ENCODE measurements at places on chromosomes 1 and 21.
A peak's percentile ranks its signal among the peaks of the same experiment; 100 is the strongest.

GRCh38 chr1:46274225-46275029 is 26.9 kb downstream of the RAD54L start:
- DNase-seq, result no peak

GRCh38 chr1:243397613-243398321 is 141.9 kb downstream of the SDCCAG8 start:
- no peak for DNase-seq

GRCh38 chr1:223208164-223209076 is 65.4 kb upstream of the TLR5 start:
- no peak for DNase-seq

- peak; percentile 58 for DNase-seq
Measured at GRCh38 chr21:36847189-36847588, 119.3 kb downstream of the HLCS start.

GRCh38 chr1:36831186-36831810 is 203.0 kb downstream of the GRIK3 start:
- DNase-seq, result no peak

- DNase-seq, result no peak
Measured at GRCh38 chr1:56418151-56418631, 161.2 kb downstream of the PLPP3 start.

GRCh38 chr1:201069636-201070035 is 42.6 kb downstream of the CACNA1S start:
- DNase-seq, result no peak

DNA sequence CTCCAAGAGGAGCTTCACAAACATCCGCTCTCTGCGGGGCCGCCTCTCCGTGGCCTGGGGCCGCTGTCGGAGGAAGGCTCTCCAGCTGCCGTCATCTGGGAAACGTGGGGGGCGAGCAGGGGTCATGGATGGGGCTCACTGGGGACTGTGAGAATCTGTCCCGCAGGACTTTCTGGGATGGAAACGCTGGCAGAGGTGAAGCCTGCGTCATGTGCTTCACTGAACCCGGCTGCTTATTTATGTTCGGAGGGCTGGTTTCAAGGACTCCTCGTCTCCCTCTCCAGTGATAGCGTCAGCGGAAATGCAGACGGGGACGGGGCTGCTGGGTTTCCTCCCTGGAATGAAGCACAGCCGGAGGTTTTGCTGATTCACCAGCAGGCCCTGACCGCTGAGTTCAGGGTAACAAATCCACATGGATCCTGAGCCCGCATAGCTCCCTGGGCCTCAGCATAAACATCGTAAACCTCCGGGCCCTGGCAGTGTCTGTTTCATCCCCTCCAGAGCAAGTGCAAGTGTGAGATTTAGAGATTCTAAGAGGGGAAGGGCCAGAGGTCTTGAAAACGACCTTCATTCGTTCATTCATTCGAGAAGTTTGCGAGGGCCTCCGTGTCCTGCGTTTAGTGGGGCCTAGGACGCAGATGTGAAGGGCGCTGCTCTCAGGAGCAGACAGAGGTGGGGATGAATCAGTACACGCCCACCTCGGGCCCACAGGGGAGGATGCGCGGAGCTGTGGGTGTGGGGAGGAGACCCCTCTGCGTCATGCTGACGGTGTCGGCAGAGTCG is 7.0 kb upstream of the POFUT2 start:
- DNase-seq, result peak; percentile 83

DNA sequence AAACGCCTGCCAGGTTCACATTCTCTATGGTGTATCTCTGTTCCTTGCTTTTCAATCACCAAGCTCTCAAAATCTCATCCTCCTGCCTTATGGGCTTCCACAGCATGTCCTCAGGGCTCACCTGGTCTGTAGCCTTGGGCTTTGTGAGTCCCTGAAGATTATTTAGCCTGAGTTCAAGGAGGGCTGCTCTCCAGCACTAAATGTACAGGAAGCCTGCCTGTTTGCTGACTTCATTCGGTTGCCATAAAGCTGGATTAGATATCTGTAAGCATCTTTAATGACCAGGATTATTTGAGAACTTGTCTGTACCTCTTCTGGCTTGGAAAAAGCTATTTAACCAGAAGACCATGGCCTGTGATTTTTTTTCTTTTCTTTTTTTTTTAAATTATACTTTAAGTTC is 6.9 kb upstream of the REG4 start:
- DNase-seq, result no peak

- no peak for DNase-seq
Measured at GRCh38 chr1:47938520-47938919, 58.7 kb downstream of the TRABD2B start.

GRCh38 chr1:179058487-179059483 is 23.1 kb upstream of the TOR3A start:
- no peak for DNase-seq

- DNase-seq, result no peak
Measured at GRCh38 chr21:19468991-19469715, 1065.6 kb upstream of the TMPRSS15 start.

DNA sequence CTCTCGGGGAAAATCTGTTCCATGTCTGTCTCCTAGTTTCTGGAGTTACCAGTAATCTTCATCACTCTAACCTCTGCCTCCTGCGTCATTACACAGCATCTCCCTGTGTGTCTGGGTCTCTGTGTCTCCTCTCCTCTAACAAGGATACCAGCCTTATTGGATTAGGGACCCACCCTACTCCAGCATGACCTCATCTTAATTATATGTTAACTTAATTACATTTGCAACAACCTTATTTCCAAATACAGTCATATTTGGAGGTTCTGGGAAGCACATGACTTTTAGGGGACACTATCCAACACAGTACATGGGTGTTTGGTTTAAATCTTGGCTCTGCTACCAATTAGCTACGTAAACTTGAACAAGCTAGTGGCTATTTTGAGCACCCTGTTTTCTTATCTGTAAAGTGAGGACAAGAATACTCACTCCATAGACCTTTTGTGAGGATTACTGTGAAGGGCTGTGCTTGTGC is 83.9 kb upstream of the SGIP1 start:
- no peak for DNase-seq

DNA sequence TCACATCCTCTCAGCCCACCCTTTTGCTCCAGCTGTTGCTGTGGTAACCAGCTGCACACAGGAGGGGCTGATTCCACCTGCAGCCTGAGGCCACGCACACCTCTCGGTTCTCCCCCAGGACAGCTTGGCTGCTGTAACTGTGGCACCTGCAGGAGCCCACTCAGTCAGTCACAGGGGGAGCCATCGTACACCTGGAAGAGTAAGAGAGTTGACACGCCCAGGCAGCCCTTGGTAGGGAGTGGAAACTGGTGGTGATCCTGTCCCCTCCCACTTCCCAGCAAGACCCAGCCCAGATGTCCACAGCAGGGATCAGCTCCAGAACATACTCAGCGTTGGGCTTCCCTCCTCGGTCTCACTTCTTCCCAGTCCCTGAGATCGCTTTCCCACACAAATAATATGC is 32.2 kb upstream of the BACE2 start:
- DNase-seq, result no peak

DNA sequence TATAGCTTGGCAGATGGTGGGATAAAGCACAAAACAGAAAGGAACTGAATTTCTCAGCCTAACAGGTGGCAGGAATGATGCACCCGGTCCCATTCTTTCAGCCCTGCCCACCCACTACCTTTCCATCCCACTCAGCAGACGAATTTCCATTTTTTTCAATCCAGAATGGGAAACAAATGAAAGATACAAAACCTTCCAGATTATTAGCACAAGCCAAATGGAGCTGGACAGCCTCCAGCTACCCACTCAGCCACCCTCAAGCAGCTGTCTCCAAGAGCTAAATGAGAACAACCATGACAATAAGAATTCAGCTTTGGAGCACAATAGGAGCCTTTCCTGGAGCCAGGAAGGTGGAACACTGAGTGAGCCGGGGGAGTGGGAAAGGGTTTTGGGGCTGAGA is 96.3 kb upstream of the ST6GALNAC5 start:
- DNase-seq, result no peak

DNA sequence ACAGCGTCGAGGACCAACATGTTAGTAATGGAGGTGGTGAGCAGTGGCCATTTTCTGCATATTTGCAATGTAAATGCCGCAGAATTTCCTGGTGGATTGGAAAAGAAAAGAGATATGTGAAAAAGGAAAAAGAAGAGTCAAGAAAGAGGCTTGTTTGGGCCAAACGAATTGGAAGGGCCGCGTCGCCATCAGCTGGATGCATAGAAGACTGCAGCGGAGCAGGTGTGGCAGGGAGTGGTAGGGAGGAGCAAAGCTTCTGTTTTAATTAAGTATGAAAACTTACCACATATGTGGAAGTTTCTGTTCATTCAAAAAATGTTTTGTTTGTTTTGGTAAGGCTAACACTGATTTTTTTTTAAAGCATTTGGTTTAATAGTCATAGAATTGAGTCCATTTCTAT is 690.7 kb downstream of the NCAM2 start:
- no peak for DNase-seq

GRCh38 chr21:44013380-44014088 is 1.4 kb downstream of the TRAPPC10 start:
- no peak for DNase-seq

- DNase-seq, result no peak
Measured at GRCh38 chr1:63148825-63149645, 173.3 kb upstream of the FOXD3 start.

DNA sequence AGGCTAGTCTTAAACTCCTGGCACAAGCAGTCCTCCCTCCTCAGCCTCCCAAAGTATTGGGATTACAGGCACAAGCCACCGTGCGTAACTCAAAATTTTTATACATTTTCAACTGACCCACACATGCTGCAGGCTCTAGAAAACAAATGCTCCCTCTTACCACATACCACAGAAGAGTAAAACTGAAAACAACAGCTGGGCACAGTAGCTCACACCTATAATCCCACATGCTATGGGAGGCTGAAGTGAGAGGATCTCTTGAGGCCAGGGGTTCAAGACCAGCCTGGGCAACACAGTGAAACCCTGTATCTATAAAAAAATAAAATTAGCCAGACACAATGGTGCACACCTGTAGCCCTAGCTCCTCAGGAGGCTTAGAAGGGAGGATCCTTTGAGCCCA is 56.7 kb downstream of the AKT3 start:
- no peak for DNase-seq

DNA sequence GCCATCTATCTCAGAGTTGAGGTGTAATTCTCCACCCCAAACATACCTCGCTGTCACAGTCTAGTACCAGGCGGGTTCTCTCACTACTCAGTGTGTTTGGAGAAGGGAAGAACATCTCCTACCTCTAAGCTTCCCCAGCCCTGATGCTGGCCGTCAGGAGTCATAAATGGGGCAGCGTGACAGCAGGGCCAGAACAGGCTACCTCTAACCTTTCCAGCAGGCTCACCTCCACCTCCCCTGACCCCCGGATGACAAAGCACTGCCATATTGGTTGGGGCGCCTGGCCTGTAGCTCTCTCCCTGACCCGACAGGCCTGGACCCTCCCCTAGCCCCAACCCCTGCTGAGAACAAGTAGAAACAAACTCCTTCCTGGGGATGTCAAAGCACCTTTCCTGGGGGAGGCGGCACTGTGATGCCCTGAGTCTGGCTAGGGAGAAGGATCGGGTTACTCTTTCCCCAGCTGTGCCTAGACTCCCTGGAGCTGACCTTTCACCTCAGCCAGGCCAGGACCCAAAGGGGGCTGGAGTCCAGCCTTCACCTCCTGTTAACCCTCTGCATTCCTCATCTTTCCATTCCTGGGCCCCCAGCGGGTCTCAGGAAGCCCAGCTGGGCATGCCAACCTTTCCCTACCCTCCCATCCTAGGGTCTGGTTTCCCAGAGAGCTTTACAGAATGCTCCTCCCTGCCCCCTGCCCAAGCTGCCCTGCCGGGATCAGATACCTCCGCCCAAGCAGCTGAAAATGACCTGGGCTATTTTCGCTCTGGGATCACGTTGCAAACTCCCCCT is 34.2 kb downstream of the AHDC1 start:
- no peak for DNase-seq

DNA sequence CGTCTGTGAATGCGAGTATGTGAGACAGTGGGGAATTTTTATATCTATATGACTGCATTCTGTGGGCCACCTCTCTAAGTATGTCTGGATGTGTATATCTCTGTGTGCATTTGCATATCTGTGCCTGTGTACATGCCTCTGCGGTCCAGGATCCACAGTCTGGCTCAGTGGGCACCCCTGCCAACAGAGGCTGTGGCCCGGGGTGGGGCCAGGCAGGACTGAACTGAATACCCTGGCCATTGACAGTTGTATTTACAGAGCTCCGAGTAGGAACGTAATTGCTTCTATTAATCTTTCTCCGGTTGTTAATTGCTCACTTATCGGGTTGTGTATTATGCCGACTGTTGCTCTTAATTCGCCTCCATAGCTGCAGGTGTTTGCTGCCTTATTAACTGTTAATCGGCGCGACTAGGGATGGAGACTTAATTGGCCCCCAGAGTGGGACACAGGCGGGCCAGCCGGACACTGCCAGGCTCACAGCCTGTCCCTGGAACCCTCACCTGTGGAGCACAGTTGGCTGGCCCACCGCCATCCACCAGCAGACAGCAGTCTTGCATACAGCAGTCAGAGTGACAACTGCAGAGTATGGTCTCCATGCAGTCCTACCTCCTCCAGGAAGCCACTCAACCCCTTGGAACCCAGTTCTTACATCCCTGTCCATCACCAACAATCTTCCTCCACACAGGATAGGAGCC is 22.4 kb upstream of the ADGRB2 start:
- no peak for DNase-seq

GRCh38 chr1:167515893-167516321 is 2.4 kb downstream of the CD247 start:
- no peak for DNase-seq

GRCh38 chr1:36925251-36925650 is 109.1 kb downstream of the GRIK3 start:
- no peak for DNase-seq

GRCh38 chr21:42461185-42461520 is 34.9 kb downstream of the RSPH1 start:
- DNase-seq, result no peak

- DNase-seq, result no peak
Measured at GRCh38 chr1:97553971-97554370, 366.9 kb downstream of the DPYD start.

GRCh38 chr1:62844030-62844429 is 60.1 kb downstream of the ATG4C start:
- DNase-seq, result no peak

GRCh38 chr21:18759267-18759666 is 355.7 kb upstream of the TMPRSS15 start:
- no peak for DNase-seq

DNA sequence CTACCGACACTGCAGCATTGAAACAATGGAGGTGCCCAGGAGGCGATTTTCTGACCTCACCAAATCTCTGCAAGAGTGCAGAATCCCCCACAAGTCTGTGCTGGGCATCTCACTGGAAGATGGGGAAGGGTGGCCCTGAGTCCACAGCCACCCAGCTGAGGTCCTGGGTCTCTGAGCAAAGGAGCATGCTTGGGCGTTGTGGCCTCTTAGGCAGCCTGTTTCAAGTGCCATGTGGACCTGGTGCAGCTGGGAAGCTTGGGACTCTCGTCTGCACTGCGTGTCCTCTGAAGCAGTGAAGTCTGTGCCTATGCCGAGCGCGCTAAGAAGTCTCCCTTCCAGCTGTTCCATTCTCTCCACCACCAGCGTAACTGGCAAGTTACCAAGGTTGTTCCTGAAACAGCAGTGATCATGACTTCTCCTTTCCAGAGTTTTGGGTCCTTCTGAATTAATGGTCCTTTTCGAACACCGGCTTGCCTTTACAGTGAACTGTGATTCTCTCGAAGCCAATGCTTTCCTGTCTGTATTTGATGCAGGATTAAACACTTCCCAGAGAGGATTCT is 5.0 kb upstream of the PLA2G2C start:
- no peak for DNase-seq

- no peak for DNase-seq
Measured at GRCh38 chr21:38838598-38839327, 33.0 kb downstream of the ETS2 start.
